ENCODE measurements at places on chromosomes 2 and 18.

- no peak for DNase-seq
Observed at GRCh38 chr2:199556527-199557285, 99.0 kb upstream of the SATB2 start.

DNA sequence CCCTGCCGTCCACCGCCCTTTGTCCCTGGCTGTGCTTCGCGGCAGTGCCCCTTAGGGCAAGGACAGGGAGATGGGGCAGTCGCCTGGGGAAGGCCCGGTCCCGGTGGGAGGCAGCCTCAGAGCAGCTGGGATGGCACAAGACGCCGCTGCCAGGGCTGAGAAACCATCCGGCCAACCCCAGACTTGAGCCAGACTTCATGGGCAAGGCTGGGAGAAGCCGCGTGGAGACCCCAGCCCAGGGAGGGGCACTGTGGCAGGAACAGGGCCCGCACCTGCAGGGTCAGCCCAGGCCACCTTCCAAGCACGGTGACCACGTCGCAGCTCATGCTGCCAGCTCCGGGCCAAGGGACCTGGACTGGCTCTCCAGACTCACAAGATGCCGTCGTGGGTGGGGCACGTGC is 84.0 kb downstream of the NFATC1 start:
- no peak for DNase-seq

DNA sequence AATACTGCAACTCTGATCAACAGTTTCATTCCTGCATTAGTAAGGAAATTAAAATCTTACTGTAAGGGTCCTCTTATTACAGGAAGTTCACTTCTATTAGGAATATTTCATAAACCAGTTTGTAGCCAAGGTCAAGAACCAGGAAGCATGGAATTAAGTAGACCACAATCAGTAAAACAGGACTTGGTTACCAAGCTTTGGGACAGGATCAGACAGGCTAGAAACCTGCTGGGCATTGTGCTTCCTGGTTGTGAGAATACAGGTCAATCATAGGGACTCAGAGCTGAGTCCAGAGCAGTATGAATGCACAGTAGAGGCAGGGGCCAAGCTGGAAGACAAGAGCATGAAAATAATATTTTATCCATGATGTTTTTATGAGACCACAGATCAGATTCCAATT is 248.0 kb downstream of the IKZF2 start:
- DNase-seq, result no peak

GRCh38 chr2:216242365-216242764 is 129.9 kb downstream of the MARCHF4 start:
- no peak for DNase-seq

GRCh38 chr2:9690716-9691498 is 60.1 kb upstream of the YWHAQ start:
- DNase-seq, result no peak

GRCh38 chr18:50786864-50787263 is 33.0 kb downstream of the MRO start:
- no peak for DNase-seq

GRCh38 chr2:60808330-60808801 is 52.3 kb downstream of the PAPOLG start:
- no peak for DNase-seq

DNA sequence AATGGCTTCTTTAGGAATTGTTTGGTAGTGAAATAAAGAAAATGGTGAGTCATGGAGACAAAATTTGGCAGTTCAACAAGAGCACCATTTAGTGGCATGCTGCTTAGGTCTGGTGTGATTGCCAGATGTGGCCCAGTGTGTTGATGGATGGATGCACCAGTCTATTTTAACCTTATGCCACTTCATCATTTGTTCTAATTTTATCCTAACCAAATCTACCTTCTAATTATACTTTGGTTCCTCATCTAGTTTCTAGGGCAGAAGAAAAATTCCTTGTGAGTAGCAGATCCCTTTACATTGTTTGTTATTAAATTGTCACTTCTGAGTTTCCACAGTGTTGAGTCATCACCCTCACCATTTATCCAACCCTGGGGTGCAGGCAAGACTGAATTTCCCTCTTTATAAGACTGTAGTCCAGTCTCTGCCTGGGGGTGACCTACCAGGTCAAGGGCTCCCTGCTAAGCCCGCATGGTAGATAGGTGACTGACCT is 32.5 kb downstream of the NABP1 start:
- DNase-seq, result no peak

- DNase-seq, result no peak
Observed at GRCh38 chr2:238955648-238956531, 108.0 kb downstream of the TWIST2 start.

DNA sequence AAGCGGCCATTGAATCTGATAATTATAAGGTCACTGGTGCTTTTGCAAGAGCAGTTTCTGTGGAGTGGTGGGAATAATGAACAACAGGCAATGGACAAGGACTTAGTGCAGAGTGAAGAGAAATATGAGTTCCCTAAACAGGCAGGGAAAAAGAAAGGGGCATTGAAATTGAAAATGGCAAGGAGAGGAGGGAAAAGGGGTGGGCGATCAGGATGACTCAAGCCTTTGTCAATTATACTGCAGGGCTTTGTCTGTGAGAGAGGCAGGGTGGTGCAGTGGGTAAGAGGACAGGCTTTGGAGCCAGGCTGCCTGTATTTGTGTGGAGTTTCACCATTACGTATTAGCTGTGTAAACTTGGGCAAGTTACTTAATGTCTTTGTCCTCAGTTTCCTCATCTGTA is 29.5 kb upstream of the PAIP2B start:
- no peak for DNase-seq

- DNase-seq, result no peak
Observed at GRCh38 chr18:68323921-68324320, 391.0 kb downstream of the TMX3 start.

GRCh38 chr2:33321236-33321771 is 155.1 kb upstream of the RASGRP3 start:
- DNase-seq, result no peak

- no peak for DNase-seq
Observed at GRCh38 chr2:160920061-160920460, 240.2 kb upstream of the TANK start.

- no peak for DNase-seq
Observed at GRCh38 chr18:34847408-34847807, 137.3 kb downstream of the DTNA start.

All from stimulated activated CD4-positive, alpha-beta T cell treated with anti-CD3 and anti-CD28 coated beads, TNF-alpha, amount 100 ng/mL, for 1 hour (primary cell).